T-helper 17 cell (primary cell): ENCODE measurements at places on chromosomes 7 and 10. TPM values are rescaled to one million over a fixed set of nuclear protein-coding genes. Genes with fewer than 3 reads are reported as not detected.

DNA sequence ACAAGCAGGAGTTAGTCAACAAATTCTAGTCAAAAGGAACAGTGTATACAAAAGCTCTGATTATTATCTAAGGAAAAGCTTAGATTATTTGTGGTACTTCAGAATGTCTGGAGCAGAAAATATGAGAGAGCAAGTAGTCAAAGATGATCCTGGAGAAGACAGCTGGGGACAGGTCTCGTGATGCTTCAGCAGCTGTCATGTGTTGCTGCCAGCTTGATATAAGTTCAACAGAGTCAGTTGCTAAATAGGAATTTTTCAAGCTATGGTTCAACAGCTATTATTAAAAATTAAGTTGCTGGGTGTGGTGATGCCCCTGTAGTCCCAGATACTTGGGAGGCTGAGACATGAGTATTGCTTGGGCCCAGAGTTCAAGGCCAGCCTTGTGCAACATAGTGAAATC, 240.0 kb upstream of the RHOBTB1 start:
- no peak for DNase-seq

DNA sequence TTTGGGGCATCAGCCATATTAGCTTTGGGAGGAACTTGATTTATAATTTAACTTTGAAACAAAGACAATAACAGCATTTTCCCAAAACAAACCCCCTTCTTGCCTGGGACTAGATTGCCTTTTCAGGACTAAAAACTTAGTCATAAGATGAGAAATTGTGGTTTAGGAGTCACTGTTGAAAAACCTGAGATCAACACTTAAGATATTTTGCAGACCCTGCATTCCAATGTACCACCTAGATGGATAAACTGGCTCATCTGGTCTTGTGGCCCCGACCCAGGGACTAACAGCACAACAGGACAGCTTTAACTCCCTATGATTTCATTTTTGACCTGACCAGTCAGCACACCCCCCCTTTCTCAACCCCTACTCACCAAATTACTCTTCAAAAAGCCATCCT, 1165.4 kb downstream of the XPNPEP1 start:
- DNase-seq: no peak

DNA sequence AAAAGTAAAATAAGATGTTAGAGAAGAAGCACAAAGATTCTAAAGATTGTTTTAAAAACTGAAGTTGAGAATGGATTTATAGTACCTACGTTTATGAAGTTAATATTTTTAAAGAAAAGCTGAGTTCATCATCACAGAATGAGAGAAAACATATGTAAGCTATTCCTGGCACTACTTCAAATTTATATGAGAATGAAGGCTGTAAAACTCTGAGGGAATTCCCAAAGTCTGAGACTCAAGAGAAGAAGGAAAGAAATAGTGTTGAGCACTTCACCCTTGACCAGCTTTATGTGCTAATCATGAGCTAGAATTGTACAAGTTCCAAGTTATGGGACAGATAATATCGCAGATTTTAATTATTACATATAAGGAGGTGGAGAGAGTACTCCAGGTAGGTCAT, 323.7 kb upstream of the GNAI1 start:
- no peak for DNase-seq

DNA sequence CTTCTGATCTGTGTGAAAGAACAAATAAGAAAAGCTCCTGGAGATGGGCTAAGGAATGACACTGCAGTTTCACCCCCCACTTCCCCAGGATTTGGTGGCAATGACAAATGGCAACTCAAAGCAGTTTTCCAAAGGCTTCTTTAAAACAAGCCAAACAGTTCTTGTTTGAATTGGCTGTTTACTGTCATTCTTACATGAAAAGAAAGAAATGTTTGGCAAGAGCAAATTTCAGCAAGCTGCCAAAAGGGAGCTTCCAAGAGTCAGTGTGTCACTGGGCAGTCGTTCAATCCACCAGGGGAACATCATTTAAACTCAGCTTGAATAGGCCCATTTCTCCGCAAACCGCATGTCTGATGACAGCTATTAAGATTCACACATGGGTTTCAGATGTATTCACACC, 119.0 kb upstream of the RHOBTB1 start:
- DNase-seq: no peak

- no peak for DNase-seq
Measured at GRCh38 chr7:5607951-5608656, 173.4 kb downstream of the RNF216 start.

- no peak for DNase-seq
Measured at GRCh38 chr7:100693312-100694097, 545 bp downstream of the GIGYF1 start.

- DNase-seq: no peak
Measured at GRCh38 chr10:3442451-3442990, 269.9 kb upstream of the PITRM1 start.

DNA sequence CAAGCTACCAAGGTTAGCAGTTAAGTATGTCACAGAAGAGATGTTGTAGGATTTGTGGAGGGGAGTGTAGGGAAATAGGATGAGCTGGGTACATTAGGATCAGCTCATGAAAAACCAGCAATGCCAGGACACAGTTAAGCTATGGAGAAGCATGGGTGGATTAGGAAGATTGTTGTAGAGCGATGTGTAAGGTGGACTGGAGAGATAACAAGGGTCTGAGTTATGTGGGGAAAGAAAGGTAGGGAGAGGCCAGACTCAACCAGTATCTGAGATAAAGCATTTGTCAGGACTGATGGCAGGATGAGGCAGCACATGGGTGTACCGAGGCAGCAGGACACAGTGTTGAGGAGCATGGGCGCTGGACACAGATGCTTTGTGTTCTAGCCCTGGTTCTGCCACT, 85.4 kb upstream of the PRR15 start:
- DNase-seq: no peak

- DNase-seq: no peak
Measured at GRCh38 chr10:23096802-23097549, 1.6 kb downstream of the MSRB2 start.

Gene COX19
- 40.1 TPM for total RNA-seq

Gene NPC1L1
- 0.08 TPM for total RNA-seq

Gene CLEC2L
- 2.6 TPM for total RNA-seq
